NCI-H460 (cell line): ENCODE measurements at places on chromosomes 5 and 9.

- peak; percentile 5 for DNase-seq
Measured at GRCh38 chr5:141850244-141850768, 27.9 kb downstream of the PCDH1 start.

DNA sequence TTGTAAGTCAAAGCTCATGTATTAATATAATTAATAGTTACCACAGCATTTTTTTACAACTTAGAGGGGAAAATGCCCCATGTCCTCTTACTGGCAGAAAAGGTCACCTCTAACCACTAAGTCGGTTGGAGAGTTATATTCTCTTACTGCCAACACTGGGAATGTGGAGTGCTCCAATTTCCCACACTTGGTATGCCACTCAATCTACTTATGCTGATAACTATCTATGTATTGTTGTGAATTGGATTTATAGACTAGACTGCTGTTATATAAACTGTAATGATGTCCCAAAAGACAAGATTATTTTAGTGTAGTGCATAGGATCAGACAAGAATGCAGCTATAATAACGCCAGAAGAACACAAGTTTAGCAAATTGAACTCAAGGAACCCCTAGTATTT is 2385.2 kb upstream of the C9orf72 start:
- no peak for DNase-seq

DNA sequence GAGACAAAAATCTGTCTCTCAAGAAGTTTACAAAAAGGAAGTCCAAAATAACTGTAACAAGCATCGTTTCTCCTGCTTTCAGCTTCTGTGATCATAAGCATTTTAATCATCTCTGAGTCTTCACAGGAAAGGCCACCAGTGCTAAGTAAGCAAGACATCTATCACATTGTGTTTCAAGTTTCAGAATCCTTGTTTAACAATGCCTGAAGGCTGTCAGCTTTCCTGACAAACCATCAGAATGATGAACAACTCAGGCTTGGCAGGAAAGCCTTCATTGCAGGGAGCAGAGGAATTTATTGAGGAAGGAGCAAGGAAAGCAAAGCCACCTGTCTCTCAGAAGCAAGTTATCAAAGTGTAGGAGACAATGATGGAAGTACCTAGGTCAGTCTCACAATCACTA is 143.5 kb upstream of the DAPK1 start:
- no peak for DNase-seq

DNA sequence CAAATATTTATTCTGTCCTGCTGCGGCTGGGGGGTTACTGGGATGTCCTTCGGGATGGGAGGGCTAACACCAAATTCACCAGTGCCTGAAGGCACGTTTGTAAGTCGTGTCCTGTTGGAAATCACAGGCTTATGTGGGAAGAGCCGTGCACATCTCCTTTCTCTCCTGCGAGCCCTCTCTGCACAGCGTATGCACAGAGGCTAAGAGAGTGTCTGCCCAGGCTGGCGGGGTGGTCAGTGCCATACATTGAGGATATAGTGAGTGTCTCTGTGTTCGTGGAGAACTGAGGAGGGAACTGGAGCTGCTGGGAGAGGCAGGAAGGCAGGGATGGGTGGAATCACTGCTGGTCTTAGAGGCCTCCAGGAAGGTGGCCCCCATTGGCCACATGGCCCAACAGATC is 110.1 kb downstream of the WNK2 start:
- DNase-seq: no peak

GRCh38 chr5:72453246-72453775 is 53.9 kb downstream of the ZNF366 start:
- DNase-seq: no peak

- no peak for DNase-seq
Measured at GRCh38 chr5:2353871-2354440, 397.5 kb downstream of the IRX2 start.
